T-helper 22 cell (primary cell): ENCODE measurements at places on chromosomes 4 and X.
A peak's percentile ranks its signal among the peaks of the same experiment; 100 is the strongest.

GRCh38 chr4:69056921-69057550 is 39.2 kb upstream of the UGT2B7 start:
- no peak for DNase-seq

DNA sequence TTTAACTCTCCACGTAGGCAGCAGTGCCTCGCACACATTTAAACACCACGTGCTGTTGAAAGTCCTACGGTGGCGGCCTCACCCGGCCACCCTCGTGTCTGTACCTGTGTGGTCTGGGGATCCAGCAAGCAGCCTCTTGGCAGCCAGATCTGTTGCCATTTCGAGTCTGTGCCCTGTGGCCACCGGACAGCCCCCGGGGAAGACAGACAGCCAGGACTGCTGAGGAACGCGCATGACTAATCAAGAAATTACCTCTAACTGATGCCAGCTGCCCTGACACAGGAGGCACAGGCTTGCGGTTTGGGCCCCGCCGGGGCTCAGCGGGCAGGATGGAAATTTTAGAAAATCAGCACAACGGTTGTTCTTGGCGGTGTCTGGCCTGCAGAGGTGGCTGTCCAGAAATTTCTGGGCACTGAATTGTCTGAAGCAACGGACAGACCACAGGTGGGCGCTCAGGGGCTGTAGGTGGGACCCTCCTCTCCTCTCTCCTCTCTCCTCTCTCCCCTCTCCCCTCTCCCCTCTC is 15.6 kb upstream of the ASMTL start:
- peak; percentile 80 for DNase-seq

- DNase-seq, result peak; percentile 7
These were observed 835 bp upstream of the NFKB1 start for GRCh38 chr4:102500352-102500695.

- DNase-seq, result no peak
These were observed 5.3 kb downstream of the PDZD4 start for GRCh38 chrX:153825042-153825441.

DNA sequence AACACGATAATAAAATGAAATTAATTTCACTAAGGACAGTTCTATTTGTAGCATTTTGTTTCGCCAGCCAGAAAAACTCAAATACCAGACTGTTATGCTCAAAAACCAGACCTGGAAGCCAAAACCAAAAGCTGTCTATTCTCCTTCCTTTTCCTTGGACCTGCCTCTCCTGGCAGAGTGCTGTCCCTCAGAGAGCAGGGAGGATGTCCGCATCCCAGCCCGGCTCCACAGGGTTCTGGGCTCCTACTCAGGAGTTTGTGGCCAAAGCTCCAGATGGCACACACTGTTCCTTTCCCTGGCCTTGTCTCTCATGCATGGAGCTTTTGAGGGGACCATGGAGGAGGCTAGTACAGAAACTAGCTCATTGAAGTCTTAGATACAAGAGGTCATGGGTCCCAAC is 41.9 kb upstream of the C1QTNF7 start:
- no peak for DNase-seq

- DNase-seq, result no peak
These were observed 146.0 kb downstream of the TBL1X start for GRCh38 chrX:9610771-9611392.

DNA sequence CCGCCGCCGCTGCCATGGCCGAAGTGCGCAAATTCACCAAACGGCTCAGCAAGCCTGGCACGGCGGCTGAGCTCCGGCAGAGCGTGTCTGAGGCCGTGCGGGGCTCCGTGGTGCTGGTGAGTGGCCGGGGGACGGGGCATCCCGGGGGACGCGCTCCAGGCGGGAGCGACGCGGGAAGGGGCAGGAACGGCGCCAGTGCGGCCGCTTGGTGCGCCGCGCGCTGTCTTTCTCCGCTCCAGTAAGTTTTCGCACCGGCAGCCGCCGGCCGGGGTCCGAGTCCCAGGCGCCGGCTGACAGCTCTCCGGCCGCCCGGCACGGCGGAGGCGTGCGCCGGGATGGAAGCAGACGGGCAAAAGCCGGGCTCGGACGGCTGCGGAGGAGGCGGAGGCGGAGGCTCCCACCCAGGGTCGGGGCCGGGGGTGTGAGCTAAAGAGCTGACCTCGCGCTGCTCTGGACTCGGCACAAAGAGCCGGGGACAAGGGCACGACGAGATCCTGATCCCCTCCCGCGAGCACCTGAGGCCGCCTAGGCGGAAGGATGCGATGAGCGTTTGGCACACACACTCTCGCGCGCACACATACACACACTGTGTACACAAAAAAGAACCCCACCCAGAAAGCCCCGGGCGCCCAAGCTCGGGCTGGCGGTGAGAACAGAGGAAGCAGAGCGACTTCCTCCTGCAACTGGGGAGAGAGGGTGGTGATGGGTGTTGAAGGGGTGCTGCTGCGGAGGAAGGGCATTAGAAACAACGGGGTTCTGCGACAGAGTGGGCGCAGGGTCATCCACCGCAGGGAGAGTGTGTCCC is 545 bp downstream of the DOCK11 start:
- peak; percentile 70 for DNase-seq

GRCh38 chrX:42533761-42534160 is 244.2 kb downstream of the PPP1R2C start:
- DNase-seq, result no peak

DNA sequence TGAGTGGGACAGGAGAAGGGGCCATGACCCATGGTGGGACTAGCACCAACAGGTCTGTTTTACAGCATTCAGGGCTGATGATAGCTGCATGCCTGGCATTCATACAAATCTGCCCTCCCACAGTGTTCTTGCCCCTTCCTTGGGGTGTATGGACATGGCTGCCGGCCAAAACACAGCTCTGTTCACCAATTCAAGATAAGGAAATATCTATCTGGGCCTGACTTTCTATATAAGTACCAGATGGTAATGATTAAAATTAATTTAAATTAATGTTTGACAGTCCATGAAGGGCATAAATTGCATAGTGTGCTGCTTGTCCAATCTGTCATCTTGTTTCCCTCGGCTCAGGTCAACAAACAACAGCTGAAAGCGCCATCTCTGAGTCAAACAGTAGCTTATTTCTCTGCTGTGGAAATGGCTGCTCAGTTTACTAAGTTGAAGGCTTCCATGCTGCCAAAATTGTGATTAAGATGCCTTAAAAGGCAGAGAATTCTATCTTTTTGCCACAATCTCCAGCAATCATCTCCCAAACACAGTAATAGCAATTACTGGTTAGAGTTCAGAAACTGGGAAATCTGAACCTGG is 67.0 kb upstream of the TSPAN7 start:
- DNase-seq, result no peak

DNA sequence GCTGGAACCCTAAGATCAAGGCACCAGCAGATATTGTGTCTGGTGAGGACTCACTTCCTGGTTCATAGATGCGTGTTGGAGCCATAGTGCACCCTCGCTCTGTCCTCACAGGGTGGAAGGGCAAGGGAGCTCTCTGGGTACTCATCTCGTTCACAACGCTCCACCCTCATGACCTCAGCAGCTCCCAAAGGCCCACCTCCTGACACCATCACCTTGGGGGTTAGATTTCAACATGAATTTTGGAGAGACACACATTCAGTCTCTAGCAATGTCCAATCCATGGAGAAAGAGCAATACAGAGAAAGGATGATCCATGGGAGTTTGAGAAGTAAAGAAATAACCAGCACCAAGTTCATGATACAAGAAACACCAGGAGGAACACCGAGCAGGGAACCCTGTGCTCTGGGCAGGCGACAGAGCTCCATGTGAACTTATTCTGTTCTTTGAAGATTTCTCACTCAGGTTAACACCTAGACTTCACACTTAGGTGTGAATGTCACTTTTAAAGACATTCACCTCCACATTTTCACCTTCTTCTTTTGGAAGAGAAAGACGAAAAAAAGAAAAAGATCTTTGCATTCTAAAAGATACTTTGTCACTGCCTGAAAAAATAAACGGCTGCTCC is 171.8 kb upstream of the FAM9B start:
- DNase-seq, result no peak

DNA sequence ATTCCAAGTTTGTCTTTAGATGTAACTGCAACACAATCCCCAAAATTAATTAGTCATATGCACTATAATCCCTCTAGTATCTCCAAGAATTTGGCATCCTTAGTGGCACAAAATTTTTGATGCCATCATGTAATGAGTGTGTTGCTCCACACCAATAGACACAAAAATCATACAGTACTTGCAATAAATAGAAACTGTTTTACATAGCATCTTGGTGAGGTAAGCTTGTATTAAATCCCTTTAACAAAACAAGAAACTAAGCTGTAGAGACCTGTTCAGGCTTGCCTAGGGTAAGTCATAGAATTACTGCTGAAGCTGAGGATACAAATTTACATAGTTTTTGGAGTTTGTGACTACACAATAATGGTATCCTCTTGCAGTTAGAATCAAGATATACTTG is 64.5 kb upstream of the PRSS12 start:
- DNase-seq, result no peak

- no peak for DNase-seq
These were observed 92.7 kb downstream of the SCD5 start for GRCh38 chr4:82705928-82706300.

DNA sequence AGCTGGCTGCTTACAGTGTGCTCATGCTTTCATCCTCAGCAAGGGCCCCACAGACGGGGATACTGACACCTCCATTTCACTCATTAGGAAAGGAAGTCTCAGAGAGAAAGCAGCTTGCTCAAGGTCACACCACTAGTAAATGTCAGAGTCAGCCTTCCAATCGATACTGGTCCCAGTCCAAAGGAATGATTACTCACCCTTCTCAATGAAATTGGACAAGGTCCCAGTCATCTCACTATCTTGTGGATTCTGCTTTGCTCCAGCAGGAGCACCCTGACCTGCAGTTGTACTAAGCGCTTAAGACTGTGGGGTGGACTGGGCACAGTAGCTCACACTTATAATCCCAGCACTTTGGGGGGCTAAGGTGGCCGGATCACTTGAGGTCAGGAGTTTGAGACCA is 132.2 kb upstream of the SLC34A2 start:
- no peak for DNase-seq

GRCh38 chr4:138898282-138898681 is 117.3 kb upstream of the NOCT start:
- no peak for DNase-seq

- no peak for DNase-seq
These were observed 745.3 kb upstream of the MAGEB2 start for GRCh38 chrX:29470030-29470429.

- DNase-seq, result peak; percentile 60
These were observed at the start of gene CHIC1 for GRCh38 chrX:73562984-73563737. Gene CHIC1 (plus strand): TSS chrX:73563197. CDS start chrX:73563285, 88 bp downstream.

DNA sequence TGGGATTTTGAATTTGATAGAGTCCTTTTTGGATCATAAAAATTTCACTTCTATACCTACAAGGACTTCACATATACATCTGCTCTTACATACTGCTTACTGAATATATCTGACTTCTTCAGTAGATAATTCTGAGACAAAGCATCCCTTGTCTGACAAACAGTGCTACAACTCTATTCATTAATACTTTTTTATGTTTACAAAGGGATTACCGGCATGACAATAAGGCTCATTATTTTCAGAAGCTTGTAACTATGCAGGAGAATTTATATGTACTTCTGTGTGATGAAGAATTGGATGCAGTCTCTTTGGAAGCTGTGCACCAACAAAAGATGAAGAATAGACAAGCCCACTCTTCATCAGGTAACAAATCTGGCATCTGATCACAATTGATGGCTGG is 1070.3 kb downstream of the STIM2 start:
- DNase-seq, result no peak

DNA sequence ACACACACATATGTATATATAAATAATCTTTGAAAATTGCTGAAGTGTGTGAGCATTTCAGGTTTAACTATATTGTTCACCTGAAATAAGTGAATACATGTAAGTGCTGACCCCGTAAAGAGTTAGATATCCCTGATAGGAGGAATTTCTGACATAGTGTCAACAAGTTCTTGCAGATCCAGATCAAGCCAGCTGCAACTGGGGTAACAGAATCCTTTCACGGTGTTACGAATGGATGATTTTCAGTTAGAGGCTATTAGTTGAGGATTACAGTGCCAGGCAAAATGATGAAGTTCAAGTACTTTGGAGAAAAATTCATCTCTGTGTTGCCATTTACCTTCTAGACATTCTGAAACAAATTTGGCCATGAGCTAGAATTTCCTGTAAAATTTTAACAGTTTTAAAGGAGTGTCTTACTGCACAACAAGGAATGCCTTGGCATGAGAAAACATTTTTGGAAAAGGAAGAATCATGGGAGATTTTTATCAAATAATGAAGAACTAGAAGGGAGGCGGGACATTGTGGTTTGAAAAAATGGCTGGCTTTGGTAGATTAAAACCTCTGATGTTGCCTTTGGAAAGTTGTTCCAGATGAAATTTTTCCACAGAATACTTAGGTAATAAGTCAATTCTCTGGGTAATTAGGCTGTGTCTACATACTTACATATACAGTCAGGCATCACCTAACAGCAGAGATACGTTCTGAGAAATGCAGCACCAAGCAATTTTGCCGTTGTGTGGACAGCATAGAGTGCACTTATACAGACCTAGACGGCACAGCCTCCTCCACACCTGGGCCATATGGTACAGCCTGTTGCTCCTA is 84.4 kb upstream of the FAT1 start:
- DNase-seq, result no peak

GRCh38 chr4:56259655-56260054 is 127.6 kb downstream of the AASDH start:
- no peak for DNase-seq

DNA sequence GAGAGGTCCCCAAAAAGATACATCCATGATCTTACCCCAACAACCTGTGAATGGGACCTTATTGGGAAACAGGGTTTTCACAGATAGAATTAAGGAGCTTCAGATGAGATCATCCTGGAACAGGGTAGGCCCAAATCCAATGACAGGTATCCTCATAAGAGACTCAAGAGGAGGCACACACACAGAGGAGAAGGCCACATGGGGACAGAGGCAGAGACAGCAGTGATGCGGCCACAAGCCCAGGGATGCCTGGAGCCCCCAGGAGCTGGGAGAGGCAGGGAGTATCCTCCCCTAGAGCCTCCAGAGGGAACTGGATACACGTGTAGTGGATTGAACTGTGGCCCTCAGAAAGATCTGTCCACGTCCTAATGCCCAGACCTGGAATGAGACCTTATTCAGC is 82.3 kb downstream of the PRKX start:
- DNase-seq, result no peak

- no peak for DNase-seq
These were observed 18.9 kb upstream of the GPM6B start for GRCh38 chrX:13835825-13836224.

DNA sequence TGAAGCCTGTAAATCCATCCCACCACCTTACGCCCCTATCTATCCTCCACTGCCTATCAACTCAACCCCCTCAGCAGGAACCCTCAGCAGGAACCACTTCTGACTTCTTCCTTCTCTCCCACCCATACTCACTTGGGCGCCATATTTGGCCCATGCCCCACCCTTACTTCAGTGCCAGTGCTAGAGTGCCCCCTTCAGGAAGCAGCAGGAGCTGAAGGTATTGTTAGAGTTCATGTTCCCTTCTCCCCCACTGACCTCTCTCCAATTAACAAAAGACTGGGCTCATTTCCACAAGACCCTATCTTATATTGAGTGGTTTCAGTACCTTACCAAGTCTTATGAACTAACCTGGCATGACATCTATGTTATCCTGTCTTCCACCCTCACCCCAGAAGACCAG is 363.1 kb upstream of the SLIT2 start:
- no peak for DNase-seq
